Kidney epithelial cell (primary cell): ENCODE measurements at places on chromosomes 2 and 18.

- DNase-seq = no peak
These were observed 68.8 kb upstream of the TACR1 start for GRCh38 chr2:75268112-75268511.

- no peak for DNase-seq
These were observed 571.2 kb upstream of the ZEB2 start for GRCh38 chr2:145090841-145091761.

GRCh38 chr2:177314194-177314593, 49.7 kb upstream of the NFE2L2 start:
- no peak for DNase-seq

GRCh38 chr2:230893338-230893737, 28.6 kb downstream of the ITM2C start:
- no peak for DNase-seq

DNA sequence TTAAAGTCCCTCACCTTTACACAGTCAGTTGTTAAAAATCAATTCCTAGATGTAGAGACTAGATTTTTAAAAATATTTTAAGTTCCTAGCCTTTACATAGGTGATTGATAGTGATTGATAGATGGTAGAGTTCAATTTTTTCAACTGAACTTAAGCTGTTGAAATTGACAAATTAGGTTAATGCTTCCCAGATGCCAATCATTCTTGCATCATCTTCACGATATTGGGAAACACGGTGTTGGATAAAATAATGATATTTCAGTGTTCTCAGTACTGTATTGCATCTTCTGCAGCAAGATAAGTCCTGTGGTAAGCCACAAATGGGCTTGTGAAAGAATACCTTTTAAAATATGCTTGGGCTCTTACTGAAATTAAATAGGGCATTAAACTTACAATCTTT, 667.6 kb downstream of the STK39 start:
- DNase-seq = no peak

GRCh38 chr2:165536851-165537499, 67.5 kb downstream of the CSRNP3 start:
- no peak for DNase-seq

- no peak for DNase-seq
These were observed 798 bp downstream of the TANC1 start for GRCh38 chr2:158969162-158969714.

- DNase-seq = peak; percentile 81
These were observed 200.0 kb downstream of the GLI2 start for GRCh38 chr2:120935339-120936313.

DNA sequence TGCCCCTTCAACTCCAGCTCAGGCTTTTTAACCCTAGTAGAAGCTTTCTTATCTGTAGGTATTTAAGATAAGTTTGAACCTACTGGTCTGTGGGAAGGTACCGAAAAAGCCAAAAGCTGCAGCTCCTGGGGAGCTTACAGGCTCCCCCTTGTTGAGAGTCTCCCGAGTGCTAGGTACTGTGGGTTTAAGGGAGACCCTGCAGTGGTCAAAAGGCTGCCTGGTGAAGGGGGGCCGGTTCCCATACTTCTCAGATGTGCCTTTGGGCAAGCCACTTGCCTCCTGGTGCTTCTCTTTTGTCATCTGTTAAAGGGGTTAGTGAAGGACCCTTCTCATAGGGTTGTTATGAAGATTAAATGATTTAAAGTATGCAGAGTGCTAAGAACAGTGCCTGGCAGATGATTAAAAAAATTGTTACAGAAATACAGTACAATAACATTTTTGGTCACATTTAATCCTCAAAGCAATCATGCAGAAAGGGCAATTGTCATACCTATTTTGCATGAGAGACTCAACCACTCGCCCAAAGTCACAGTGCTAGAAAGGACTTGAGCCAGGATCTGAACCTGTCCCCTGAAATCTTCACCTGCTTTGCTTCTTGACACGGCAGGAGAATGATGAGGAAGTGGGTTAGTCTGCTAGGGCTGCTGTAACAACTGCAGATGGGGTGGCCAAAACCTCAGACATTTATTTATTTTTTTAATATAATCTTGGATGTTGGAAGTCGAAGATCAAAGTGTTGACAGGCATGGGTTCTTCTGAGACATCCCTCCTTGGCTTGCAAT, 62.5 kb downstream of the NEDD4L start:
- DNase-seq = no peak

DNA sequence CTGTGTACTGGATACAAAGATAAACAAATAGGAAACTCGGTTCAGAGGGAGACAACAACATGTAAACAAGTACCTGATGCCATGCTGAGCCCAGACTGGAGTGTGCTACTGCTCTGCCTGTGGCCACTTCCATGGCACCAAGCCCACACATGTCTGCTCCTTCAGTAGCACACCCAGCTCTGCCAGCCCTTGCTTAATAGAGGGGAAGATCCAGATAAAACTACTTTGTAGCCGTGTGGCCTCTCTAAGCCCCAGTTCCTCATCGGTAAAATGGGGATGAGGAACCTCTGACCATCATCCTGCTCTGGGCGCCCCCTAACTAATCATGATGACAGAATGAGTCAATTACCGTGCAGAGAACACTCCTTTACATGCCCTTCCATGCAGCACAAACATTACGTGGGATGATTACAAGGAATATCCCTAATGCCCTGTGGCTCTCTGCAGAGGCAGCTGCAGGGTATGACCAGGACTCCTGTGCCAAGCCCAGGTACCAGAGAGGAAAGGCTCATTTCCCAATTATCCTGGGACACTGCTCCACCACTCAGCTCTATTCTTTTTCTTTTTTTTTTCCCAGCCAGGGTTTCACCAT, 34.9 kb downstream of the DNMT3A start:
- no peak for DNase-seq

GRCh38 chr2:54047658-54048057, 67.8 kb upstream of the ACYP2 start:
- DNase-seq = no peak

DNA sequence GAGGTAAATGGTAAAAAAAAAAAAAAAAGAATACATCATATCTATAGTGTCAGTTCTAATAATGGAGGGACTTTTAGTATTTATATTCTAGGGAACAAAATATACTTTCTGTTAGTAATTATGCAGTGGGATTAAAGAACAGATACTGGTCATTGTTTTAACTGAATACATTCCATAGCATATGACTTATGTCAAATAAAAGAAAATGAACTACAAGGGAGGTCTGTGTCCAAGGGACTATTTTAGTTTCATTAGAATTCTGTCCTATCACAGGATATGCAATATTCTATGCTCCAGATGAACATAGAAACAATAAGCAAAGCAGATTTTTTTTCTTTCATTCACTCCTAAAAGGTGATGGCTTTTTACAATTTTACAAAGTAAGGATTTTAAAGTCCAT, 154.2 kb upstream of the ZEB2 start:
- DNase-seq = no peak

GRCh38 chr2:240556553-240557100, 1.2 kb downstream of the ANKMY1 start:
- no peak for DNase-seq

DNA sequence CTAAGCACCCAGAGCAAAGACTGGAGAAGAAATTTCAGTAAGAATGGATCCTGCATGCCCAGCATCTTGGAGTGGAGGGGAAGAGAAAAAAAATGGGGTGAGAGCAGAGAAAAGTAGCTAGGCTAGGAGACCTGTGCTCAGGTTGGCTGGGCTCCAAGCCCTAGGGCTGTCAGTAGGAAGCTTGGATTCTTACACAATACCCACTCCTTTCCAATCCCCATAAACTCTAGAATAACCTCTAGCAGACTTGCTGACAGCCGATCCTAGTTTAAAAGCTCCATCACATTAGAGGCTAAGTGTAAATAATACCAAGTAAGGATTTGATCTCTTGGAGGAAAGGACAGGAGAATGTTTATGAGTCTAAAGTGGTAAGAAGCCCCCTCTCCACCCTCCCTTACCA, 46.2 kb upstream of the NABP1 start:
- DNase-seq = no peak

GRCh38 chr2:233410196-233410760, 56.0 kb downstream of the DGKD start:
- DNase-seq = no peak

GRCh38 chr2:69376403-69376802, 10.6 kb downstream of the GFPT1 start:
- no peak for DNase-seq

DNA sequence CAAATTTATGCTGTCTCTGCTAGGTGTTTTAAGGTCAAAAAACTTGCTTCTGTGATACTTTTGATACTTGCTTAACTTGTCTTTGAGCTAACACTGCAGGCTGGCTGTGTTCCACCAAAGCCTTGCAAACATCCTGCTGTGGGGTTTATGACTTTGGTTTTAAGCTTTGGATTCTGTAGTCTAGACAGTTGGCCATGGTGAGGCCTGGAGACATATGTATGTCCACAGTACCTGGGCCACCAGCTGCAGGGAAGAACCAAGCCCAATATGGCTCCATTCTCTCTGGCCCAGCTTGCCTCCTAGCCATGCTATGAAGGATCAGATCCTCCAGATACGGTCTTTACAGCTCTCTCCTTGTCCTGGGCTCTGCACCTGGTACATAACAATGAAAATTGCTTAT, 113.9 kb downstream of the INO80D start:
- DNase-seq = no peak

- DNase-seq = no peak
These were observed 287.4 kb upstream of the TCF4 start for GRCh38 chr18:55875371-55875901.

DNA sequence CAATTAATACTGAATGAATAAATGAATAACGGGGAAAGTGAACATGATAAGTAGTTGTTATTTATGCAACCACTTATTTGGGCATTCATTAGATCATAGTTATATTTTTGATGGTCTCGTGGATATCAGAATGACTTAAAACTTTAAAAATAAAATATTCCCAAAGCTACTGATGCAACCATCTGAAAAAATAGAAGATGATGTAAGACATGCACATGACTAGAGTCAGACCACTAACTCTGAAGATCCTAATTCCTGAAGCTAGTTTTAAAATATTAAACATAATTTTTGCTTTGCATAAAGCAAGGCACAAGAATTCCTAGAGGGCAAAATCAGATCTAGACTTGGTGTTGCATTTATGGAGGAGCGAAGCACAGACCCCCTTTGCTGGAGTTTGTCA, 616.1 kb downstream of the IRS1 start:
- no peak for DNase-seq

DNA sequence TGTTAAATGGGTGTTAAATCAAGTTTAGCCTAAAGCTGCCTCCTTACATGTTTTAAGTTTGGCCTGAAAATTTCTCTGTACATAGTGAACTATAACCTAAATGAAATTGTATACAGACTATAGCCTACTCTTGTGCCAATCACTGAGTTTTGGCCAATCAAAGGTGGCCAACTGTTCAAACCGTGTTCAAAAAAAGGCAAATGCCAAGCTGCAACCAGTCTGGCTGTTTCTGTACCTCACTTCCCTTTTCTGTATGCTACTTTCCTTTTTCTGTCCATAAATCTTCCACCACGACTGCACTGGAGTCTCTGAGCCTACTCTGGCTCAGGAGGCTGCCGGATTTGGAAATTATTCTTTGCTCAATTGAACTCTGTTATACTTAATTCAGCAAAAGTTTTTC, 121.0 kb downstream of the SPOPL start:
- no peak for DNase-seq

- no peak for DNase-seq
These were observed 38.1 kb downstream of the AFTPH start for GRCh38 chr2:64562148-64562784.

DNA sequence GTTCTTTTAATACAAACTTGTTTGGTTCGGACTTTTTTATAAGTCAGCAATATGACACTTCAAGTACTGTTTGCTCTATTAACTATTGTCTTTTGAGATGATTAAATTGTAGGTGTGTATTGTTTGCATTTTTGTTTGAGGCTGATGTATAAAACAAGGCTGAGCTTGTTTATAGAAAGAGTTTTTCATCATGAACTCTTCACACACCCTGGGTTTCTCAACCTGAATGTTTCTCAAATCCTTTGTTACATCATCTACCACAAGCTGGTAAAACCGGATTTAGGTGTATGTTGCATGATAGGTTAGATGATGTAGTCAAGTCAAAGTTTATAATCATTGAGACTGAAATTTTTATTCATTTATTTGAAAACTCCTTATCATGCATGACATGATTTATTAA, 335.2 kb upstream of the LRATD1 start:
- DNase-seq = no peak

GRCh38 chr2:61055557-61055956, 10.1 kb upstream of the SANBR start:
- DNase-seq = no peak

DNA sequence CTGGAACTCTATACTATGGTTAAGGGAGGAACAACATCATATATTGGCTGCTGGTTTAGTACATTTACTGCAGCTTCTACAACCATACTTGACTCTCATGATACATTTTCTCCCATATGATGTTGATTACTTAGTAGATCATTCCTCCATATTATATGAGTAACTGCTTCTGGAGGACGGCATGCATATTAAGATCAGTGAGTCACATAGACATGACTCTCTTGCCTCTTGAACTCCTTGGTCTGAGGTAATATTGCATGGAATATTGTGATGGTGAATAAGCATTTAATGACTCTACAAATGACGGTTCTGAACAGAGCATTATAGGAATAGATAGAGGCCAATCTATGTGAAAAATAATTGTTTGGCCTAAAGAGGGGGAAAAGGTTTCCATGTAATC, 418.8 kb upstream of the SPHKAP start:
- DNase-seq = no peak

- no peak for DNase-seq
These were observed 89.1 kb upstream of the KLF7 start for GRCh38 chr2:207254591-207255464.

- no peak for DNase-seq
These were observed 39.5 kb downstream of the COX7A2L start for GRCh38 chr2:42321452-42322064.

- DNase-seq = no peak
These were observed 23.8 kb downstream of the TGOLN2 start for GRCh38 chr2:85303780-85304531.

DNA sequence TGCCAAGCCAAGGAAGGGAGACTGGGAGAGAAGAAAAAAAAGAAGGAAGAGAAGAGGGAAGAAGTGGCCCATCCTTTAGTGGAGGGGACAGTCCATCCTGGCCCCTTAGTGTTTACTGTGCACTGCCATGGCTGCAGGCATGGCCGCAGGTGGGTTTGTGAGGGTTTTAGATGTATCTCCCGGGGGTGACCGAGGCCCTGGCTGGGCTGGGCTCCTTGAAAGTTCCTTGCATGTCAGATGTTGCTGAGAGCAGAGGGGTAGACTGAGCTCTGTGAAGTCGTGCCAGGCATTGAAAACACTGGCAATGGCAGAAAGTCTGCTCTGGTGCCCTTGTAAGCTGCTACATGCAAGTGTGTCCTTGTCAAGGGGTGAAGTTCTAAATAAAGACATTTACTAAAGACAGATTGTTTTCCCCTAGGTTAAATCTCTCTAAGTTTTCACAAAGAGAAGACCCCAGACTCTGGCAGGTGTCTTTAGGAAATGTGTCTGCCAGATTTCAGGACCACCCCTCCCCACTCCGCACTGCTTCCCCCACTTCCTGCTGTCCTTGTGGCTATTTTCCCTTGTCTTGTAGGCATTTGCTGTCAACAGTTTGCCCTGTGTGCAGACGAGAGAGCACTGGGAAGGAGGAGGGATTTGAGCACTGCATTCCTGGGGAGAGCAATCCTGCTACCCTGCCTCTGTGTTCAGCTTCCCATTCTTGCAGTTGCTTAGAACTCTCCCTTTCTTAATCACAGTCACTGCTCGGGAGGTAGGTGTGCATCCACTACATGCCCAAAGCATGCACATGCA, 68.4 kb downstream of the ACOXL start:
- DNase-seq = no peak
